ENCODE measurements at places on chromosomes 12 and 14. TPM values are rescaled to one million over a fixed set of nuclear protein-coding genes. Genes with fewer than 3 reads are reported as not detected.

The PLA2G1B gene
- not detected for total RNA-seq

The SRRM4 gene
- not detected for total RNA-seq

The PROX2 gene
- not detected for total RNA-seq

The TSHR gene
- total RNA-seq: not detected

The ENDOU gene
- not detected for total RNA-seq

The TAS2R30 gene
- 3.0 TPM for total RNA-seq

The CEBPE gene
- total RNA-seq: not detected

The KRT83 gene
- total RNA-seq: not detected

The TMEM121 gene
- 9.9 TPM for total RNA-seq

The EPYC gene
- not detected for total RNA-seq

Measured in endothelial cell of coronary artery (primary cell).